ENCODE measurements at places on chromosomes 3 and 15. TPM values are rescaled to one million over a fixed set of nuclear protein-coding genes. Genes with fewer than 3 reads are reported as not detected.

DNA sequence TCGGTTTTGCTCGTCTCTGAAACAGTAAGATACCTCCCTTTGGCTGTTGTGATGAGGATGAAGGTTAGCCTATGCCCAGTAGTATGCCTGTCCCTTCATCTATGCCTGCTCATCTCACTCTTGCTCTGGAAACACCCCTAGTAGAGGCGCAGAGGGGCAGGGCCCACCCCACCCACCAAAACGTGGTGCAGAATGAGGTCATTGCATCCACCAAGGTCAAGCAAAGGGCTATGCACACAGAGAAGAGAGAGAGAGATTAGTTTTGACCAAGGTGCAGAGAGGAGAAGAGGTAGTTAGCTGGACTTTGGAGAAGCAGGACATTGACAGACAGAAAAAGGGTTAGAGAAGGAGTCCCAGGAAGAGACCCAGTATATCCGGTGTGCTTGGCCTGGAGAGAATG is 119.9 kb downstream of the CORO2B start:
- no peak overlapping the region for H3K27ac ChIP-seq
- no peaks in the 10 kb centered on the region for H3K36me3 ChIP-seq
- no peak for DNase-seq
- H3K27me3 ChIP-seq, result no peaks in the 10 kb centered on the region
- no peak overlapping the region for H3K4me3 ChIP-seq
- peaks cover 29% of the 10 kb centered on the region for H3K4me1 ChIP-seq

DNA sequence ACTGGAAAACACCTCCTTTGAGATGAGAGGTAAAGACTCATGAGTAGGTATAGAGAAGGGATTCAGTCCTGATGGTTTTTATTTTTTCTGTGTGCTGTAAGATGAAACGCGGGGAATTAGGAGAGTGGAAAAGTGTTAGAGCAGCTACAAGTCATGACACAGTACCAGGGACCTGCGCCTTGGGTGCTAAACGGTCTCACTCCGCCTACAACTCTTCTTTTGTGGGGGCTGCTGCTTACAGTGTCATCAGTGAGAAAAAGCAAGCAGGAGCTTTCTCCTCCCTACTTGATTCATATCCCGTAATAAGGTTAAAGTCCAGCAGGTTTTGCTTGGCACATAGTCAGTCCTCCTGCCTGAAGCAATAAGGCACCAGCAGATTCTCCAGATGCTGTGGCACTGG is 39.1 kb downstream of the RASGRP1 start:
- no peak overlapping the region for H3K4me3 ChIP-seq
- H3K4me1 ChIP-seq, result peaks cover 3% of the 10 kb centered on the region
- H3K36me3 ChIP-seq, result no peaks in the 10 kb centered on the region
- H3K27me3 ChIP-seq, result peaks cover 4% of the 10 kb centered on the region

TEX55 gene
- not detected for total RNA-seq

DNA sequence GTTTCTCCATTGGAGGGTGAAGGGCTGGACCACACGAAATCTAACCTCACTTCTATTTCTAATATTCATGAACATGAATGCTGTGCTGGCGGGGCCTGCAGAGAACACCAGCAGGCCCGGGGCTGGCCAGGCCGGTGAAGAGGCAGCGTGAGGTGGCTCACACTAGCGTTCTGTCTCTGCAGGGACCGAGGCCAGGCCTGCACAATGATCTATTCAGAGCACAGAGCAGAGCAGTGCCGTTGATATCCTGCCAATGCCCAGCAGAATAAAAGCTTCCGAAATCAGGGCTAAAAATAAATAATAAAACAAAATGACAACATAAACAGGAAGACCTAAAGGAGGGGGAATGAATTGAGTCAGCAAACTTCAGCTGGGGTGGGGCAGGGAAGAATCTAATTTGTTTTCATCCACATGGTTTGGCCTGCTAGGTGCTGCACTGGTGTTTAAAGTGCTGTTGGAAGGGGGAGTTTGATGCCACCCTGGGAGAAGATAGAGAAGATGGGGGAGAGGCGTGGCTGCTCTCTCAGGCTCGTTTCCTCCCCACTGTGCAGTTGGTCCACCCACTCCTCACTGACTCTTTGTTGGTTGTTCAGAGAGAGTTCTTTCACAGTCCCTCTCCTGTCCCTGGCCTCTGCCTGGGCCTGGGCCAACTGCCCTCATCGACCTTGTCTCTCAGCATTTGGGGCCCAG is 837.1 kb downstream of the AGBL1 start:
- DNase-seq, result peak; percentile 51
- H3K4me1 ChIP-seq, result peaks cover 27% of the 10 kb centered on the region
- H3K27ac ChIP-seq, result peak overlapping the region; percentile 54
- no peaks in the 10 kb centered on the region for H3K27me3 ChIP-seq
- no peak overlapping the region for H3K4me3 ChIP-seq
- no peaks in the 10 kb centered on the region for H3K36me3 ChIP-seq

DNA sequence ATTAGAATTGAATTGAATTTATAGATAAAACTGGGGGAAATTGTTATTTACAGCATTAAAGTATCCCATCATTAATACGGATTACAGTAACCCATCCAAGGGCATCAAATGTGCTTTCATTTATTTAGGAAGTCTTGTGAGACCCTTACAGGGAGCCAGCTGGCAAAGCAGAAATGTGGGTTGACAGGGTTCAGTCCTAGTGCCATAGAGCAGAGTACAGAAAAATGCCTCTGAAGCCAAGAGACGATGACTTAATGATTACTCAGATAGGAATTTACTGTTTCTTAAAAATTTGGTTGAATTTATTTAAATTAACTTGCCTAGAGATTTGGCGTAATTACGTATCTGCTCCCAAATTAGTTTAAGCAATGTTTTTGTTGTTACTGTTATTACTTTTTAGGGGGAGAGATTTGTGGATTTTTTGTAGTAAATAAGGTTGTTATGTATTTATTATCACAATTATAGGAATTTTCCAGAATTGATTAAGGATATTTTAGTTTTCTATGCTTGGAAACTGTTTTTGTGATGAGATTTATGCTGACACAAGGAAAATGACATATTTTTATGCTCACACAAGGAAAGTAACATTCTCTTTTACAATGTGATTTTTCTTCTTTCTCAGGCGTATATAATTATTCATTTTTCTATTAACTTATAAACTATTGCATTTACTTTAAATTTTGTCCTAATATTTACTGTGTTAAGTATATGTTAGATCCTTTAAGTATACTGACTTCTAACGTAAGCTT is 152.0 kb downstream of the EPHA6 start:
- DNase-seq, result no peak
- no peaks in the 10 kb centered on the region for H3K4me1 ChIP-seq
- H3K27me3 ChIP-seq, result no peaks in the 10 kb centered on the region
- H3K4me3 ChIP-seq, result no peak overlapping the region
- H3K36me3 ChIP-seq, result no peaks in the 10 kb centered on the region
- H3K27ac ChIP-seq, result no peak overlapping the region

DNA sequence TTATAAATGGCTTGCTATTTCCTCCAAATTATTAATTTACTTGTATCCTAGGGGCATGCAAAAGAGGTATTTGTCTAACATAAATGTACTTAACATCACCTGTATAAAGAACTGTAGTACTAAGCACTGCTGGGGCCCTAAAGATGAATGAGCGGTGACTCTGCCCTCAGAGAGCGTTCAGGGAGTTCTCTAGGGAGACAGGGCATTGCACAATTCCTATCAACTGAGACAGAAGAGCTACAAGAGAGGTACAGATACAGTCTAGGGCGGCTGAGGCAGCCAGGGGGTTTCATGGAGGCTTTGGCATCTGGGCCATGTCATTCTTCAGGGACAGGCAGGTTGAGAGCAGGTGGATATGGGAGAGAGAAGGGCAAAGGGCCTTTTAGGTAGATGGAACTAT is 39.9 kb upstream of the PARL start:
- H3K27me3 ChIP-seq, result no peaks in the 10 kb centered on the region
- H3K4me3 ChIP-seq, result no peak overlapping the region
- no peak overlapping the region for H3K27ac ChIP-seq
- H3K4me1 ChIP-seq, result no peaks in the 10 kb centered on the region
- DNase-seq, result no peak
- H3K36me3 ChIP-seq, result peaks cover 32% of the 10 kb centered on the region

DNA sequence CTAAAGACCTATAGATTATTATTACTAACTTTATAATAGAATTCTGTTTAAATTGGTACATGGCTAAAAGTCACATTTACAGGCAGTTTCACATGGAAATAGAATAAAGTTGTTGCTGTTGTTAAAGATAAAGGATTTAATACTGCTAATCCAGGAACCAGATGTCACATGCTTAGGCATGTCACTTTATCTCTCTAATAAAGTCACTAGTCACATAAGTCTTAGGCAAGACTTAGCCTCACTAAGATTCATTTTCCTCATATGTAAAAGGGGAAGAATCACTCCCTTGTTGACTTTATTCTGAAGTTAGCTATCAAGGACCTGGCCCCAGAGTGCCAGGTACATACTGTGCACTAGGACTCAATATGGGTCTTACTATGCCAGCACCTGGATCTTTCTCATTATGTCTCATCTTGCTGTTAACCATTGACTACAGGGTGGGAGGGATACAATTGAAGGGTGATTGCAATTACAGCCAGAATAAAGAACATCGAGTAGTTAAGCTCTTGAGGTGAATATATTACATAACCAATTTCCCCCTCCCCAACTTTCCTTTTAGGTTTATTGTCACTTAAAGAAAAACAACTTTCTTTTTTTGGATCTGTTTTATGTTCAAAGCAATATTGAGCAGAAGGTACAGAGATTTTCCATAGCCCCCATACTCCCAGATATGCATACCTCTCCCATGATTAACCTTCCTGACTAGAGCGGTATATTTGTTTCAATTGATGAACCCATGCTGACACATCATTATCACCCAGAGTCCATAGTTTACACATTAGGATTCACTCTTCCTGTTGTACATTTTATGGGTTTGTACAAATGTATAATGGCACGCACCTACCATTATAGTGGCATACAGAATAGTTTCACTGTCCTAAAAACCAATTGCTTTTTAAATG is 36.6 kb downstream of the LNP1 start:
- H3K27me3 ChIP-seq, result no peaks in the 10 kb centered on the region
- H3K36me3 ChIP-seq, result no peaks in the 10 kb centered on the region
- no peak overlapping the region for H3K4me3 ChIP-seq
- no peaks in the 10 kb centered on the region for H3K4me1 ChIP-seq
- no peak overlapping the region for H3K27ac ChIP-seq

SLITRK3 gene
- total RNA-seq, result not detected

NR2E3 gene
- not detected for total RNA-seq

ACOX2 gene
- 31.6 TPM for total RNA-seq

GRCh38 chr15:70023064-70023768 is 74.5 kb downstream of the TLE3 start:
- no peaks in the 10 kb centered on the region for H3K36me3 ChIP-seq
- no peaks in the 10 kb centered on the region for H3K27me3 ChIP-seq
- H3K27ac ChIP-seq, result no peak overlapping the region
- no peak overlapping the region for H3K4me3 ChIP-seq

DNA sequence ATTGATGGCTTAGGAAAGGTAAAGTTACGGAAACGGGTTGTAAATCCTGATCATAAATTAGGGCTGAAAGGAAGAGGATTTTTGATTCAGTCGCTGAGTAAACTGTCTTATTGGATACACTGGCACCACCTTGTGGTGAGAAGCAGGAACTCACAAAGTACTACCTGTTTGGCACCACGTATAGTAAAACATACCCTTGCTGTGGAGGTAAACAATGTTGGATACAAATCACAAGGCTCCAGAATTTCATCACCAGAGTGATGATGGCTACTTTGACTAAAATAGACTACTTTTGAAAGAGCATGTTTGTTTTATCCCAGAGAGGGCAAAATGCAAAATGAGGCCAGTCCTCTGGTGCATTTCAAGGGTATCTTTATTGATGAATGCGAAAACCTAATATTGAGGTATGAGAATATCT is 216.9 kb downstream of the IGSF11 start:
- no peaks in the 10 kb centered on the region for H3K4me1 ChIP-seq
- no peak overlapping the region for H3K27ac ChIP-seq
- H3K36me3 ChIP-seq, result no peaks in the 10 kb centered on the region
- H3K4me3 ChIP-seq, result no peak overlapping the region
- no peak for DNase-seq

NR2F2 gene
- total RNA-seq, result 10.4 TPM

TIMP4 gene
- total RNA-seq, result 7.5 TPM

EPHB1 gene
- 1.4 TPM for total RNA-seq

GRCh38 chr15:68584756-68585573 is 6.2 kb downstream of the CORO2B start:
- no peaks in the 10 kb centered on the region for H3K27me3 ChIP-seq
- no peak overlapping the region for H3K4me3 ChIP-seq
- no peaks in the 10 kb centered on the region for H3K36me3 ChIP-seq
- H3K27ac ChIP-seq, result no peak overlapping the region

- no peaks in the 10 kb centered on the region for H3K27me3 ChIP-seq
- H3K36me3 ChIP-seq, result no peaks in the 10 kb centered on the region
- H3K4me1 ChIP-seq, result no peaks in the 10 kb centered on the region
- no peak for DNase-seq
Measured at GRCh38 chr3:55329849-55330248, 157.3 kb downstream of the WNT5A start.

SIDT1 gene
- total RNA-seq, result 0.55 TPM

- no peak for DNase-seq
- peaks cover 6% of the 10 kb centered on the region for H3K4me1 ChIP-seq
- no peaks in the 10 kb centered on the region for H3K27me3 ChIP-seq
- H3K4me3 ChIP-seq, result no peak overlapping the region
Measured at GRCh38 chr3:125069452-125069851, 13.7 kb upstream of the HEG1 start.

P4HTM gene
- 27.7 TPM for total RNA-seq

C15orf39 gene
- 12.2 TPM for total RNA-seq

- H3K4me3 ChIP-seq, result no peak overlapping the region
- no peak for DNase-seq
- no peaks in the 10 kb centered on the region for H3K36me3 ChIP-seq
Measured at GRCh38 chr15:25894371-25894902, 31.3 kb upstream of the ATP10A start.

CNTN6 gene
- not detected for total RNA-seq

SV2B gene
- 1.4 TPM for total RNA-seq

DNA sequence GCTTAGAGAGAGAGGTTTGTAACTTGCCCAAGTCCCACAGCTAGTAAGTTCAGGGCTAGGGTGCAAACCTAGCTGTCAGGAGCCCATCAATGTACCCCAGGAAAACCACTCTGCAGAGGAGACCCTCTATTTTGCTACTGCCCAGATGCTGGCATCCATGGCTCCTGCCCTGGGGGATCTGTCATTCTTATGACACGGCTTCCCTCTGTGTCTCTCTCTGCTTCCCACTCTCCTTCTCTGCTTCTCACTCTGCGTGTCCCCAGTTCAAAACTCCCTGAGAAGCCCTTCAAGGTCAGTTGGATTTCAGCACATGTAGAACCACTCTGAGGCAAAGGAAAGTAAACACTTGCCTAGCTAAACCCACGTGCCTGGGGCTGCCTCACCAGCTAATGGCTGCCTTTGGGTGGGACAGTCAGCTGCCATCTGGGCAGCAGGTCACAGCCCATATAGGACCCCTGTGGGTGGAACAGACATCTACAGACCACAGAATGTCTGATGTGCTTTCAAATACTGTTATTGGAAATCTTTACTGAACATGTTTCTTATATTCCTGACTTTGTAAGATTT is 29.4 kb upstream of the SLCO2A1 start:
- no peaks in the 10 kb centered on the region for H3K36me3 ChIP-seq
- no peak overlapping the region for H3K27ac ChIP-seq
- DNase-seq, result no peak
- H3K4me3 ChIP-seq, result no peak overlapping the region

SCAANT1 gene
- not detected for total RNA-seq

Data from heart right ventricle (tissue), 16 donors.